ENCODE measurements at places on chromosomes 6 and 20. TPM values are rescaled to one million over a fixed set of nuclear protein-coding genes. Genes with fewer than 3 reads are reported as not detected.

The KCNS1 gene
- not detected for total RNA-seq

DNA sequence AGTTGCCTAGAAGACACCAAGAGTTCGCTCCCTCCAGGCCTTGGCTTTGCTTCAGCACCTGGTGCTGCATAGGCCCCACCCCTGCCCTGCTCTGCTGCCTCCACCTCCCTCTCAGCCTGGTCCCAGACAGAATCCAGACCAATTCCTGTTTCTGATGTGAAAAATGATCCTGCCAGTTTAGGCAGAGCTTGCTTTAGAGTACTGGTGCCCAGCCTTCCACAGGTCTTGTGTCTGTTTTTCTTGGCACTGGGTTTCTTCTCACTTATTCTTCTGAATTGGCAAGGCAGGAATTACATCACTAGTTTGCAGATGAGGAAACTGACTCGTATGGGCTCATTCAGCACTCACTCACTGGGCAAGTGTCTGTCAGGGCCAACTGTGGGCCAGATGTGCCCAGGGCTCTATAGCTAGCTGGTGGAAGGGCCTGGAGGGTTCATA lies 53.0 kb downstream of the HLA-A start:
- H3K4me1 ChIP-seq, result no peaks in the 10 kb centered on the region
- no peaks in the 10 kb centered on the region for H3K36me3 ChIP-seq
- no peak overlapping the region for H3K27ac ChIP-seq
- H3K4me3 ChIP-seq, result no peak overlapping the region
- no peaks in the 10 kb centered on the region for H3K27me3 ChIP-seq
- DNase-seq, result no peak

DNA sequence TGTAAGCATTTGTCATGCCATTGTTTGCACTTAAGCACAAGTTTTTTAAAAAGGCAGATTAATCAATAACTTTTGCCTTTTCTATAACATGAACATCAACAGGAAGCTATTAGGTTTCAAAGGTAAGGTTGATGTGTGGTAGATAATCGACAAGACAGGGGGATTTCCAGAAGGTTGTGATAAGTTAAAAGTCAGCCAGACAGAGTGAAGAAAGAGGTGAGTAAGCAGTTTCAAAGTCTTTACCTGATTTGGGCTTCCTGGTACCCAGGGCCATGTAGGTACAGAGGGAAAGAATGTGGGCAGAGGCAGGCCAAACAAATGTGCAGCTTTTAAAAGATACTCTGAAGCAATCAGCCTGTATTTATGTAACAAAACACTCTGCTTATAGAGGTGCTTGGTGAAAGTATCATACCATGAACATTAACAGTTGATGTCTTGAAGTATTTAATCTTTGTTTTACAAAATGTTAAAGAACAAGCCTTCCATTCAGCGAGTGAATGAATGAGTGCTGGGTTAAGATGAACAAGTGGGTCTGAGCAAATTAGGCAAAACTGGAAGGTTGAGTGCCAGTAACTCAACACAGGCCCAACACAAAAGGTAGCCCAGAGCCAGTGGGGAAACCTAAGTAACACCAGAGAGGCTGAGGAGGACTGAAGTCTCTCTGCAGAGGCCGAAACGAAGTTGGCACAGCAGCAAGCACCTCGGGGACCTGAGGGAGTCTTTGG lies 60.2 kb downstream of the LRRC1 start:
- H3K4me3 ChIP-seq, result no peak overlapping the region
- H3K4me1 ChIP-seq, result no peaks in the 10 kb centered on the region
- H3K27me3 ChIP-seq, result no peaks in the 10 kb centered on the region
- no peak for DNase-seq
- H3K27ac ChIP-seq, result no peak overlapping the region

GRCh38 chr6:103081876-103082630 lies 1688.5 kb downstream of the GRIK2 start:
- no peaks in the 10 kb centered on the region for H3K27me3 ChIP-seq
- no peaks in the 10 kb centered on the region for H3K4me1 ChIP-seq
- H3K36me3 ChIP-seq, result no peaks in the 10 kb centered on the region
- DNase-seq, result no peak
- no peak overlapping the region for H3K4me3 ChIP-seq

The HDGFL1 gene
- total RNA-seq, result not detected

- peaks cover 11% of the 10 kb centered on the region for H3K4me1 ChIP-seq
- DNase-seq, result no peak
- H3K36me3 ChIP-seq, result no peaks in the 10 kb centered on the region
- H3K4me3 ChIP-seq, result no peak overlapping the region
- no peaks in the 10 kb centered on the region for H3K27me3 ChIP-seq
These were observed 54.0 kb downstream of the PIGU start for GRCh38 chr20:34622821-34623451.

The FOXC1 gene
- total RNA-seq, result 6.7 TPM
